ENCODE measurements at places on chromosomes 7 and 10. TPM values are rescaled to one million over a fixed set of nuclear protein-coding genes. Genes with fewer than 3 reads are reported as not detected.

Gene PDE6C
- not detected for total RNA-seq

Gene FAM25C
- not detected for total RNA-seq

Gene CUL2
- 34.3 TPM for total RNA-seq

Gene IDI2
- not detected for total RNA-seq

Gene KCND2
- 0.05 TPM for total RNA-seq

Gene MKX
- not detected for total RNA-seq

Gene UBTD1
- total RNA-seq: 29.5 TPM

Gene CHN2
- 2.7 TPM for total RNA-seq

All from mammary microvascular endothelial cell (primary cell).